Sigmoid colon (tissue), 7 donors: ENCODE measurements at places on chromosomes 4 and X. TPM values are rescaled to one million over a fixed set of nuclear protein-coding genes. Genes with fewer than 3 reads are reported as not detected.

GRCh38 chr4:124151031-124151430 lies 561.5 kb downstream of the ANKRD50 start:
- DNase-seq, result no peak

DNA sequence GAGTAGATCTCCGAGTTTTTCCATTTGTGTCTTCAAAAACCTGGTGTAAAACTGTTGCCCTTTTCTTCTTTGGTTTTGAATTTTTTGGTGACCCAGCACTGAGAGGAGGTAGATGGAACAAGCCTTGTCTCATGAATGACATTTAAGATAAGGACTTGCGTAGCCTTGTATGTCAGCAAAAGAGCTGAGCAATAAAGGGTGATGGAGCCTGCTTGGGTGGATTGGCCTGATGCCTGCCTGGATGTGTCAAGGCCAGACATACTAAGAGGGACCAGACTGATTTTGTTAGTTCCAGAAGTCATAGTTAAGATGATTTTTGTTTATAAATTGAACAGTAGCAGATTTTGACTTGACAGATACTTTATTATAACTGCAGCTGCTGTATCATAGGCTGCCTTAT lies 134.9 kb downstream of the POLA1 start:
- no peak for DNase-seq

DNA sequence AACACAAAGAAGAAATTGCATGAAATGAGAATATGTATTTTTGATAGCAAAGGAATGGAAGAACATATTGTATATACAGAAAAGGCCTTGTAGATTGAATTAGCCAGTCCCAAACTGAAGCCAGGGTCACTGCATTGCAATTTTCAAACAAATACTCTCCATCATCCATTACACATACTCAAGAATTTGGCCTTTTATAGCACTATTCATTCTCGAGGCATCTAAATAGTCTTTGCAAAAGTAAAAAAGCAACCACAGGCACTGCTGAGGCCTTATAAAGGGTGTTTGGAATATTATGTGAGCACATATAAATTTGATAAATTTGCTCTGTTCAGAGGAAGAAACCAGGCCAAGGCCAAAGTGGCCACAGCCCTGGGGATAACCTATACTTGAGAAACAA lies 123.0 kb downstream of the ZNF827 start:
- no peak for DNase-seq

GRCh38 chrX:133265331-133265730 lies 47.2 kb upstream of the TFDP3 start:
- no peak for DNase-seq

GRCh38 chr4:105627620-105628019 lies 75.2 kb downstream of the ARHGEF38 start:
- DNase-seq, result no peak

- no peak for DNase-seq
Observed at GRCh38 chr4:140720387-140721304, 35.5 kb downstream of the TBC1D9 start.

- DNase-seq, result no peak
Observed at GRCh38 chrX:136589966-136590365, 58.0 kb downstream of the VGLL1 start.

TCEAL6 gene
- not detected for total RNA-seq

CLCN3 gene
- total RNA-seq, result 18.0 TPM
